ENCODE measurements at places on chromosomes 5 and 9.

DNA sequence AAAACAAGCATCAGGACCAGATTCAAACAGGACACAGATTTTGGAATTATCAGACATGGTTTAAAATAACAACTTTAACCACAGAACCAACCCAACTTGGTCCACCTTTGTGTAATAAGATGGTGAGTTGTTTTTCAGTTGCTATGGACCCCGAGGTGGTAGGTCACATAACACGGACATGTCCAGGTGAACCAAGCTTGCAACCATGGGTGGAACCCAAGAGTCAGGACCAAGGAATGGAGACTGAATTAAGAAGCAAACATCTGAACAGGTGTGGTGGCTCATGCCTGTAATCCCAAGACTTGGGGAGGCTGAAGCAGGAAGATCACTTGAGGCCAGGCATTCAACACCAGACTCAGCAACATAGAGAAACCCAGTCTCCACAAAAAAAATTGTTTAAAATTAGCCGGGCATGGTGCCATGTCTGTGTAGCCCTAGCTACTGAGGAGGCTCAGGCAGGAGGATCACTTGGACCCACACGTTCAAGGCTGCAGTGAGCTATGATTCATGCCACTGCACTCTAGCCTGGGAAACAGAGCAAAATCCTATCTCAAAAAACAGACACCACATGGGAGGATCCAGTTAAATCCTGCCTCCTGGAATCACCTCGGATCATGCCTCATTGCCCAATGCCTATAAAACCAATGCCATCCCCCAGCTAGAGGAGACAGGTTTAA lies 10.6 kb downstream of the PTBP3 start:
- DNase-seq: no peak

DNA sequence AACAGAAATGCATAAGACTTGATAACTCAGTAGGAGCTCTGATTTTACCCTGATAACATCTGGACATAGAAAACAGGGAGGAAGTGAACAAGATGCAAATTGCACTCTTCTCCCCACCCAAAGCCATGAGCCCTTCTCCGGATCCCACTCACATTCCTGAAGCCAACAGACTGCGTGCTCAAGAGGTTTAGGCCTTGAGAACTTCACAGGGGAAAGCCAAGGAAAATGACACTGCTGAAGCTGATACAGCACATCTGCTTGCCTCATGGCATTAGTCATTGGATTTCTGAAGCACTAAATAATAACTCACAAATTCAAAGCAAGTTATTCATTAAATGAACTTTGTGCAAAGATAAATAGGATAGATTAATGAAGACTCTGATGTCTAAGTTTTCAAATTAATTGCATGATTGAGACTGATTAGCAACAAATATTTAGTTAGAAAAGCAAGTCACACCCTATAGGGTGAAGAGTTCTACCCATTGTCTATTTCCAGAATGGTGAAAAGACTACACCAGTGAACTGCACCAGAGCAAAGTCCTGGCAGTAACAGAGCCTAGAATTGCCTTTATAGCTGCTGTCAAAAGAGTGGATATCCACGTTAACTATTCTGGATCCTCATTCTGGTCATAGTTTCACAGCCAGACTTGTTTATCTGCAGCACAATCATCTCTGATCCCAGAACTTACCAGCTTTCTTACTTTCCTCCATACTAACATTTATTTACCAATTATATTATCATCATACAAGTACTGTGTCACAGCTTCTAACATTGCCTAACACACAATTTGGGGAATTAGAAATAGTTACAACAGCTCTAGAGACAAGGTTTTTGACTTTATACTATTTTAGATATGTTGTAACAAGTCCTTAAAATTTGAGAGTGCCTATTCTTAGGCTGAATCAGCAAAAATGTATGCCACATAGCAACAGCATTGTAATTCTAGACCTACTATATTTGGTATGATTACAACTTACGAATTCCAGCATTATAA lies 432.1 kb upstream of the RGMB start:
- DNase-seq: no peak

DNA sequence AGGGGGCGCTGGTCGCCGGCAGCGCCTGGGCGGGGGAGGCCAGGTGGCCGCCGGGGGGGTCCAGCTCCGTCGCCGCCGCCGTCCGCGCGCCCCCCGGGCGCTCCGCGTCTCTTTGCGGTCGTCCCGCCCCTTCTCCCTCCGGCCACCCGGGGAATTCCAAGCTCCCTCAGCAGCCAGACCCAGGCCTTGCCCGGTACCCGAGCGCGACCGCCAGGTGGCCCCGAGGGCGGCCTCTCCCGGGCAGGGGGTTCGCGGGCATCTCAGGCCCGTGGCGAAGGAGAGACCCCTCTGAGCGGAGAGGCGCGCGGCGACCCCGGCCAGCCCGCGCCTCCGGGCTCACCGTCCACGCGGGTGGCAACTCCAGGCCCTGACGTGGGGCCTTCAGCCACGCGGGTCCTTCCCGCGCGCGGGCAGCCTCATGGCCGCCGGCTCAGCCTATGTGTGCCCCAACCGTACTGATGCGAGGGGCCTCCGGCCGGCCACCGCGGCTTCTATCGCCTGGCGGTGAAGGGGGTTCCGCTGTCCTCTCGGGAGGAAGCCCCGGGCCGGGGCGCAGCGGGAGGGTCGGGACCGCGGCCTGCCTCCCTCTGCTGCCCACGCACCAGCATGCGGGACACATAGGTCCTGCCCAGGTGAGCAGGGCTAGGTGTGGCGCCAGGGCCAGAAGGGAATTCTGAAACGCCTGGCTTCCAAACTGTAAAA lies 529 bp upstream of the NRARP start:
- DNase-seq: no peak

DNA sequence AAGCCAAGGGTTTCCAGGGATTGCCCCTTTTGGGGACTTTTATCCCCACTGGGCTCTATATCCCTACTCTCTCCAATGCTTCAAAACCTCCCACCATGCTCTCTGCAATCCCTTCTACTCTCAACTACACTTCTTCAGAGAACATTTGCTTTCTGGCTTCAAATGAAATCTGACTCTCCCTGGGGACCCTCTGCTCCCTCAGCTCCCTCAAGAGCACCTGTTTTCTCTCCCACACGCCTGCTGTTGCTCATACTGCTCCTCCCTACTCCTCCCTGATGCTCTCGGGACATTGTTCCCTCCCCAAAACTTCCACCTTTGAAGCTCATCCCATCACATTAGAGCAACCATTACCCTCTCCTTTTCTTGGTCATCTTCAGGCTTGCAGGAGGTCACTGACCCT lies 344.9 kb downstream of the CDK5RAP2 start:
- DNase-seq: no peak

GRCh38 chr5:50553560-50553984 lies 112.5 kb upstream of the EMB start:
- DNase-seq: no peak

DNA sequence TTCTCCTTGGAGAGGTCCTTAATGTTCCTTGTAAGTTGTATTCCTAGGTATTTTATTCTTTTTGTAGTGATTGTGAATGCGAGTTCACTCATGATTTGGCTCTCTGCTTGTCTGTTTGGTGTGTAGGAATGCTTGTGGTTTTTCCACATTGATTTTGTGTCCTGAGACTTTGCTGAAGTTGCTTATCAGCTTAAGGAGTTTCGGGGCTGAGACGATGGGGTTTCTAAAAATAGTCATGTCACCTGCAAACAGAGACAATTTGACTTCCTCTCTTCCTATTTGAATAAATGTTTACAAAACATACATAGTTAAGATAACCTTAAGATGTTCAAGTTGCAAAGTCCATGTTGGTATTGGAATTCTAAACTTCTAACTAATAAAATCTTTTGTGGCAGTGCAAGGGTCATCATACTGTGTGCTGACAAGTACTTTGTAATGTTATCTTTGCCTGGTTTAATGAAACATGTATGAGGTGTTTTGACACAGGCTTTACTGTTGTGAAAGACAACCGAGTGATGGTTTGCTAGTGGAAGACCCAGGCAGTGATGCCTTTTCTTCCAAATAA lies 286.2 kb downstream of the MRPS30 start:
- DNase-seq: no peak

DNA sequence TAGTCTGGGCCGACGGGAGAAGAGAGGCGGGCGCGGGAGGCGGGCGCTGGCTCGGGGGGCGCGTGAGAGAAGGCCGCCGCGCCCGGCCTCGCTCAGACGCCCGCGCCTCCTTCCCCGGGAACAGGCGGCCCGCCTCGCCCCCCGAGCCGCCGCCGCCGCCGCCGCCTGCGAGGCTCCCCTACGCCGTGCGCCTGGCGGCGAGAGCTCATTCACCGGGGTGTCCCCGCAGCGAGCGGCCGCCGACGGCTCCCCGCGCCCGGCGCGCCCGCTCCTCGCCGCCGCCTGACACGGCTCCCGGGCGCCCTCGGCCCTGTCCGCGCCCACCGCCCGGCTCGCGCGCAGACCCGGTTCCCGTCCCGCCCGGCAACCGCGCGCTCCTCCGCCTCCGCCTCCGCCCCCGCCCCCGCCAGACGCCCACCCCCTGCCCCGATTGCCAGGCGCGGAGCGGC lies at the start of gene GNAQ:
GNAQ (minus strand) TSS at position 368 of the 449 bp plus-strand sequence. CDS start 576 bp downstream, outside the sequence.
- DNase-seq: no peak

DNA sequence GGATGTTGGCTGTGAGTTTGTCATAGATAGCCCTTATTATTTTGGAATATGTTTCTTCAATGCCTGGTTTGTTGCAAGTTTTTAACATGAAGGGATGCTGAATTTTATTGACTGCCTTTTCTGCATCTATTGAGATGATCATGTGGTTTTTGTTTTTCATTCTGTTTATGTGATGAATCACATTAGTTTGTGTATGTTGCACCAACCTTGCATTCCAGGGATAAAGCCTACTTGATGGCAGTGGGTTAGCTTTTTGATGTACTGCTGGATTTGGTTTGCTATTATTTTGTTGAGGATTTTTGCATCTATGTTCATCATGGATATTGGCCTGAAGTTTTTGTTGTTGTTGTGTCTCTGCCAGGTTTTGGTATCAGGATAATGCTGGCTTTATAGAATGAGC lies 225.6 kb downstream of the PCSK1 start:
- no peak for DNase-seq

- no peak for DNase-seq
Observed at GRCh38 chr9:109331353-109331752, 10.5 kb upstream of the EPB41L4B start.

GRCh38 chr5:115151208-115151805 lies 18.4 kb downstream of the TRIM36 start:
- no peak for DNase-seq

DNA sequence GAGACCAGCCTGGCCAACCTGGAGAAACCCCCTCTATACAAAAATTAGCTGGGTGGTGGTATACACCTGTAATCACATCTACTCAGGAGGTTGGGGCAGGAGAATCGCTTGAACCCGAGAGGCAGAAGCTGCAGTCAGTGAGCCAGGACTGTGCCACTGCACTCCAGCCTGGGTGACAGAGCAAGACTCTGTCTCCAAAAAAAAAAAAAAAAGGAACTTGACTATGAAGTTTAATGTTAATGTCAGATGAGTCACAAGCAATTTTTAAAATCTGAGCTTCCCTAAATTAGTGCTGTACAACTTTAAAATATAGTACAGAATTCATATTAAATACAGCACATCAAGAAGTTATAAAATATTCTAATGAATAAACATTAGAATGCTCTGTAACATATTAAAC lies 1.5 kb downstream of the MEIKIN start:
- no peak for DNase-seq

GRCh38 chr9:38387066-38387465 lies 5.4 kb upstream of the ALDH1B1 start:
- DNase-seq: no peak

- no peak for DNase-seq
Observed at GRCh38 chr9:80070071-80070742, 498.4 kb downstream of the TLE4 start.

GRCh38 chr5:151024440-151025249 lies 4.3 kb downstream of the GPX3 start:
- DNase-seq: no peak

DNA sequence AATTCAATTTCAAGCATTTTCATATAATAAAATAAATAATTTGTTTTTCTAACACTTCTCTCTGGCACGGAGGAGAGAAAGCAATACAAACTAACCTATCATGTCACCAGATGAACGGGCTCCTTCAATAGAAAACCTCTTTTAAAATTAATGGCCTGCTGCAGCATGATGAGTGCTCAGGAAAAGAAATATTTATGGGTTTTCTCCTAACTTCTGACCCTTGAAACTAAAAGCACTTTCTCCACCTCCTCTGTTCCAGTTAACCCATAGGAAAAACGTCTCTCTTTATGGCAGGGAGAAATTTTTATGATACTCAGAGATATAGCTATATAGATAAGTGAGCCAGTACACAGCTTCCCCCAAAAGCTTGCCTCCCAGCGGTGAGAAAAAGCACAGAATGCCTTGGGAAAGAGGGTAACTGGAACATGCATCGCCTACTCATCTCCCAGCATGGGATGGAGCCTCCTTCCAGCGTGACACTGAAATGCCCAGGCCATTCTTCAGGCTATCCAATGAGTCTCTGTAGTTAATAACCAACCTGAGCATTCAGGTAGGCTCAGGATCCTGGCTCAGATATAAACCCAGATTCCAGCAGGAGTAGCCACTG lies 963.0 kb upstream of the DMAC1 start:
- no peak for DNase-seq

GRCh38 chr5:64900618-64901017 lies 131.9 kb downstream of the CWC27 start:
- DNase-seq: no peak

DNA sequence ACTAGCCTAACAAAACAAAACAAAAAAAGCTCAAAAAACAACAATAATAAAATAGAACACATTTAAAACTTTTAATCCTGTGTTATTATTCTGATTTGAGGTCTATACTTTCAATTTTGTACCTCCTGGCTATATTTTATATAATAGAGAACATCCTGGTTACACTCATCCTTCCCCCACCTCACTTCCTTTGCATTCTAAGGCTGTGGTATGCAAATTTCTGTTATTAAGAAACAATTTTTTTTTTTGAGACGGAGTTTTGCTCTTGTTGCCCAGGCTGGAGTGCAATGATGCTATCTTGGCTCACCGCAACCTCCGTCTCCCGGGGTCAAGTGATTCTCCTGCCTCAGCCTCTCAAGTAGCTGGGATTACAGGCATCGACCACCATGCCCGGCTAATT lies 3.1 kb upstream of the RPL37 start:
- no peak for DNase-seq

GRCh38 chr5:89399548-89399947 lies 516.6 kb upstream of the MEF2C start:
- no peak for DNase-seq

DNA sequence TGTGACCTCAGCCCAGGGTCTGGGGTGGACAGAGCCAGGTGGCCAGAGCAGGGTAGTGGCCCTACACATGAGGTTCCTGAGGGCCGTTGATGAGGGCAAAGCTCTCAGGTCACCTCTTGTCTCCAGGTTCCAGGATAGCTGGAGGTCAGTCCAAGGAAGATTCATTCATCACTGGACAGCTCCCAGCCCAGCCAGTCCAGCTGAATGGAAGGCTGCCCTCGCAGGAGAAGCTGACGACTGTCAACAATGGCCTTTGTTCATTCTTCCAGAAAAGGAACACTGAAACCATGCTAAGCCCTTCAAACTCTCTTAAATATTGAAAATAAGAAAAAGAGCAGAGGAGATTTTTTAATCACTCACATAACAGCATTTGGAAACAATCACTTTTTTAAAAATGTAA lies 169.7 kb upstream of the TBCA start:
- DNase-seq: no peak

DNA sequence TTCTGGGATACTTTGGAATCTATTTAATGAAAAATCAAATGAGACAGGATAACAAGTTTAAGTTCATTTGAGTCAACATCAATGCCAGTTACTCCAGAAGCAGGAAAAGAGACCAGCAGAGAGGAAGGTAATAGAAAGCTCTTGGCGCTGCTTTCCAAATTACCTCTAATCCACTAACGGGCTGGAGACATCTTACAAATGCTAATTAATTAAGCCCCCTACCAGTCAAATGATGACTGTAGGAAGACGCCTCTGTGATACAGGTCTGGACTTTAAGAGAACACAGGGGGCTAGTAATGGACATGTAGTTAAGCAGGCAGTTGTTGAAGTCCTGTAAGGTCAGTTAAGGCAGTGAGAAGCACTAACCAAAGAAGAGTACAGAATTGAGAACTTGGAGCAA lies 65.3 kb upstream of the HTR4 start:
- DNase-seq: no peak
